ELR (cell line): ENCODE measurements at places on chromosomes 16 and 17.

GRCh38 chr17:51710634-51710979 lies 447.9 kb downstream of the CA10 start:
- DNase-seq: no peak

- no peak for DNase-seq
Measured at GRCh38 chr16:55496509-55497145, 12.2 kb upstream of the LPCAT2 start.

DNA sequence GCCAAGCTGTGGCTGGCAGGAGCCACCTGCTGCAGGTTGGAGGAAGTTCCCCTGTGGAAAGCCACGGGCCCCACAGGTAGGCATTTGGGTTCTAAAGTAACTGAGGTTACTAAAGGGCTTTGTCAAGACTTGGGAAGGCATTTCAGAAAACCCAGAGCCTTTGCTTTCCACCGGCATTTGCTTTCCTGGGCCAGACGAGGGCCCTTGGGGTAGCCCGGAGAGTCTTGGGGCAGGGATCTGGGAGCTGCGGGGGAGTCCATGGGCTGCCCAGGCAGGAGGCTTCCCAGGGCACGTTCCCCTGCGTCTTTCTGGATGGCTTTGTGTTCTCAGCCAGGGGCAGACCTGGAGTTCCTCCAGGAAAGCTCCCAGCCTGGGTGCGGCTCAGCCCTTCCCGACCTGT lies 43.5 kb downstream of the JPH3 start:
- no peak for DNase-seq

- no peak for DNase-seq
Measured at GRCh38 chr17:80478487-80479245, 2.3 kb upstream of the NPTX1 start.

- DNase-seq: peak; percentile 50
Measured at GRCh38 chr16:2902337-2903130, 9.2 kb upstream of the FLYWCH1 start.
